Activated CD4-positive, alpha-beta T cell treated with anti-CD3 and anti-CD28 coated beads for 24 hours (primary cell): ENCODE measurements at places on chromosomes 2 and 18.

GRCh38 chr2:60385648-60386047 is 167.8 kb downstream of the BCL11A start:
- DNase-seq, result no peak

- no peak for DNase-seq
These were observed 324.7 kb upstream of the PIK3C3 start for GRCh38 chr18:41630232-41630886.

GRCh38 chr2:28603821-28604220 is 108.0 kb downstream of the PLB1 start:
- DNase-seq, result no peak

DNA sequence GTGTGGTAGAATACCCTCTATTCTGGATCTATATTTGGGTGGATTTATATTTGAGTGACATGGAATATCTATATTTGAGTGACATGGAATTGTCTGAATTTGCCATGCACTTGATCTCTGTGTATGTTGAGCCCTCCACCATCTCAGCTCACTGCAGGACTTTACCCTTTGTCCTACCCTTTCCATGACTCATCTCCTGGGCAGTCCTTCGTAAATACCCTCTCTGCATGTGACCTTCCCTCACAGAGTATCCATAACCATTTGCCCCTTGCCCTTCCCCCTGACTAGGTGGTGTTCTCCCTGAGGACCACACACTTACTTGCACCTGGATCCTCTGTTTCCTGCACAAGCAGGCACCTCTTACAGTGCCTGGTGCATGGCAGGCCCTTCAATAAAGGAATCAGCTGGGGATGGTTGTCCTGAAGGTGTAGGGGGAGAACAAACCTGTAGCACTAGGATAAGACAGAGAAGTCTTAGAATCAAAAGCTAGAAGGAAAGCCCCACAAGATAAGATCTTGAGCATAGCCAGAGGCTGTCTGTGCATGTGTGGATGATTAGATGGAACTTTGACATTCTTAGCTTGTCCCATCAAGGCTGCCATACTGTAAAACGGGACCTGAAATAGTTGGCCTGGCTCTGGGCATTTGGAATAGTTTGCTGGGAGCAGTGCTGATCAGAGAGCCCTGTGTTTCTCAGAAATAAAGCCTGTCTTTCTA is 230.4 kb downstream of the FHOD3 start:
- no peak for DNase-seq

DNA sequence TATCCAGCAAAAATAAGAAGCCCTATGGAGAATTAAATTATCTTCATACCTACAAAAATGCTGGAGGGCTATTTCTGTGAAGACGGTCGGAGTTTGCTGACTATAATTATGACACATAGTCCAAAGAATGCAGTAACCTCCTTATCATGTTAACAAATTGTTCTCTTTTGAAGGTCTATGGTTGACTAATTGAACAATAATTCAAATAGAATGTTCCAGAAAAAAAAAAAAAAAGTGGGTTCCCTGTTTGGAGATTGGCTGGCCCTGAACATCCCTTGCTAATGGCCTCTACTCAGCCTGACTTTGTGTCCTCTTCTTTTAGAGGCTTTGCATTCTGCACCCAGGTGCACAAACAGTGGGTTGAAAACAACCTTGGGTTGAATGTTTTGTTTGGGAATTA is 82.8 kb upstream of the CCBE1 start:
- no peak for DNase-seq

DNA sequence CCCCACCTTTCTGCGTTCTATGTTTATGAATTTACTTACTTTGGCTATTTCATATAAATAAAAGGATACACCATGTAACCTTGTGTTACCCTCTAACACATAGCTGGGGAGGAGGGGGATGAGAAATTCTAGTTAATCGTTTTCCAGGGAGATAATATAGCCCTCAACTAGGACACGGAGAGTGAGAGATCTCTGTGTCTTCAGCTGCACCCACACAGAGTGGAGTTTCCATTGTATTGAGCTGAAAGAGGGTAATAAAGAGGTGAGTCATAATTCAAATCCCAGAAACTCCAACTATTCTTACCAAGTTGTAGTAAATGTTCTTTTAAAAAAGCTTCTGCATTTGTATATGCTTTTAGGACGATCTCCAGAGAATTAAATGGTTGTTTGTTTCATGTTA is 110.1 kb upstream of the SULT1C3 start:
- no peak for DNase-seq

DNA sequence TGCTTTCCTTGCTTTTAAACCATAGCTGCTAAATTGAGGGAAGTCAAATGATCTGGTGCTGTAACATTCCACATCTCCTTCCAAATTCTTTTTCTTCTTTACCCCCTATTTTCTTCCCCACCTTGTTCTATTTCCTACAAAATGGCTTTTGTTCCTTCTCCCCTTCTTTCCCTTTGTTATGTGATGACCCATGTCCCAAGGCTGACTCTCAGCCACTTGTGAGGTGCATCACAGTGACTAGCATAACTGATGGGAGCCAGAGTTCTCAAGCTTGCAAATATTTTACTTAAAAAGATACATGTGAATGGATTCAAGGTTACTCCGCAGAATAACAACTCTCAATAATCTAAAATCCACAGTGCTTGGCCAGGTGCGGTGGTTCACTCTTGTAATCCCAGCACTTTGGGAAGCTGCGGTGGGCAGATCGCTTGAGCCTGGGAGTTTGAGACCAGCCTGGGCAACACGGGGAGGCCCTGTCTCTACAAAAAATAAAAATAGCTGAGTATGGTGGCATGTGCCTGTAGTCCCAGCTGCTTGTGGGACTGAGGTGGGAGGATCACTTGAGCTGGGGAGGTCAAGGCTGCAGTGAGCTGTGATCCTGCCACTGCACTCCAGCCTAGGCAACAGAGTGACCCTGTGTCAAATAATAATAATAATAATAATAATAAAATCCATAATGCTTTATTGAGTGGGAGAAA is 100.1 kb upstream of the CERS6 start:
- no peak for DNase-seq

- DNase-seq, result no peak
These were observed 50.3 kb downstream of the ARHGAP25 start for GRCh38 chr2:68784915-68785314.

DNA sequence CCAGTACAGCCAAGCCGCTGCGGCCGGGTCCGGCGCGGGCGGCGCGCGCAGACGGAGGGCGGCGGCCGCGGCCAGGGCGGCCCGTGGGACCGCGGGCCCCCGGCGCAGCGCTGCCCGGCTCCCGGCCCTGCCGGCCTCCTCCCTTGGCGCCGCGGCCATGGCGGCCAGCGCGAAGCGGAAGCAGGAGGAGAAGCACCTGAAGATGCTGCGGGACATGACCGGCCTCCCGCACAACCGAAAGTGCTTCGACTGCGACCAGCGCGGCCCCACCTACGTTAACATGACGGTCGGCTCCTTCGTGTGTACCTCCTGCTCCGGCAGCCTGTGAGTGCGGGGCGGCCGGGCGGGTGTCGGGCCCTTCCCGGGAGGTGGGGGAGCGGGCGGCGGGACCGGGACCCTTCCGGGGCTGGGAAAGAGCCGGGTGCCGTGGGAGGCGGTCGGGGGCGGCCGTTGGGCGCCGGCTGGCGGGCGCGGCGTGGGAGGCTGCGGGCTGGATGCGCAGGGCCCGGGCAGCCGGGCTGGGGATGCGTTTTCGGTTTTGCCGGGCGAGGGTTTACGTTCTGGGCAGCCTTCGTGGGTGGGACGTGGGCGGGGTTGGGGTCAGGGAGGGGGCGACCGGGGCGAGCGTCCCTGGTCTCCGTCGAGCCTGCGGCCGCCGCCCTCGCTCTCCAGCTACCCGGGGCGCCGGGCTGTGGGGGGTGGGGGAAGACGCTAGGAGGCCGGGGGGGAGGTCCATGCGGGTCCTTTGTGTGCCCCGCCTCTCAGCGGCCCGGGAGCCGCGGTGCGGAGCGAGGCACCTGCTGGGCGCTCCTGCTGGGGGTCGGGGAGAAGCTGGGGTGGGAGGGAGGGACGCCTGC is 537 bp downstream of the AGFG1 start:
- DNase-seq, result no peak

- DNase-seq, result no peak
These were observed 275.5 kb downstream of the KCNJ3 start for GRCh38 chr2:154974041-154974440.

GRCh38 chr2:62539606-62540407 is 33.8 kb upstream of the TMEM17 start:
- no peak for DNase-seq

- DNase-seq, result no peak
These were observed 47.5 kb upstream of the STAM2 start for GRCh38 chr2:152222975-152223637.

DNA sequence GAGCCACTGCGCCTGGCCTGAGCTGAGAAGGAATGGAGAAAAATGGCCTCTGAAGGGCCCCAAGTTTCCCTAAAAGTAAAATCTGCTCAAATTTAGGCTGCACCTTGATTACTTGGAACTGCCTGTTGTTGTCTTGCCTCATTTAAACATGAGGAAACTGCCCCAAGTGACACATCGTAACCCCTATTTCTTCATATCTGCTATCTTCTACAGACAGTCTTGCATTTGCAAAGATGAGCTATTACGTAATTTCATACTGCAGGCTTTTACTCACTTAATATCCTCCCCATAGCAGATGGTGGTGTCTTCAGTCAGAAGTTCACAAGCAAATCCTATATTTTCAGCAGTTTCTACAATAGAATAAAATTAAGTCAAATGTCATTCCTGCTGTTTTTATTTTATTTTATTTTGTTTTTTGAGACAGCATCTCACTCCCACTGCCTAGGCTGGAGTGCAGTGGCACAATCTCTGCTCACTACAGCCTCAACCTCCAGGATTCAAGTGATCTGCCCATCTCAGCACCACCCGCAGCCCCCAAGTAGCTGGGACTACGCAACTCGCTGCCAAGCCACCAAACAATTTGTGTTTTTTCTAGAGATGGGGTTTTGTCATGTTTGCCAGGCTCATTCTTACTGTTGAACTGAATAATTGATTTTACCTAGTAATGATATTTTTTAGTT is 45.3 kb upstream of the NARS1 start:
- DNase-seq, result no peak

DNA sequence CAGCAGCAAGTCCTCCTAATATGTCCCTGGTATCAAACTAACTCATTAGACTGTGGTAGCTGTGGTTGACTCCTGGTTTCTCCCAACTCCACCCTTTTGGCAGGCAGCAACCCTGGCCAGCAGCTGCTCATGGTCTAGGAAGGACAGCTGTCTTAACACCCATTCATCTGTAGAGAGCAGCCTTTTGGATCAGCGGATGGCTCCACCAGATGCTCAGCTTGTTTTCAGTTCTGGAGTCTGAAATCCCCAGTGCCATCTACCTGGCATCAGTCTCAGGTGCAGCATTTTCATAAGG is 100.5 kb downstream of the SPOPL start:
- no peak for DNase-seq

- DNase-seq, result no peak
These were observed 184.9 kb downstream of the RTP5 start for GRCh38 chr2:242054406-242054805.

DNA sequence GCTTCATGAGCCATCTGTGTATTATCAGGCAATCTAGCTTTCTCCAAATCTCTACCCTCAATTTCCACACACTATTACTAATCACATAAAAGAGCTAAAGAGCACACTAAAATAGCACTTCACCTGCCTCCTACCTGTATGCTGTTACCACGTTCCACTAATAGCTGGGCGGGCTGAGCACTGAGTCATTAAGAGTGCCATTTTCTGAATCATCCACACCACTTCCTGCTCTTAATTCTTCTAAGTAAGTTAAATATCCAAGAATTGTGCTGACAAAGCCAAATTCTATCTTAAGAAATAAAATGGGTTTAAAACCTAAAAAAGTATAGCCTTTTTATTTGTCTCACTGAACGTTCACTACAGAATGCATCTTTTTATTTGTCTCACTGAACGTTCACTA is 35.7 kb downstream of the NOL10 start:
- DNase-seq, result peak; percentile 52

DNA sequence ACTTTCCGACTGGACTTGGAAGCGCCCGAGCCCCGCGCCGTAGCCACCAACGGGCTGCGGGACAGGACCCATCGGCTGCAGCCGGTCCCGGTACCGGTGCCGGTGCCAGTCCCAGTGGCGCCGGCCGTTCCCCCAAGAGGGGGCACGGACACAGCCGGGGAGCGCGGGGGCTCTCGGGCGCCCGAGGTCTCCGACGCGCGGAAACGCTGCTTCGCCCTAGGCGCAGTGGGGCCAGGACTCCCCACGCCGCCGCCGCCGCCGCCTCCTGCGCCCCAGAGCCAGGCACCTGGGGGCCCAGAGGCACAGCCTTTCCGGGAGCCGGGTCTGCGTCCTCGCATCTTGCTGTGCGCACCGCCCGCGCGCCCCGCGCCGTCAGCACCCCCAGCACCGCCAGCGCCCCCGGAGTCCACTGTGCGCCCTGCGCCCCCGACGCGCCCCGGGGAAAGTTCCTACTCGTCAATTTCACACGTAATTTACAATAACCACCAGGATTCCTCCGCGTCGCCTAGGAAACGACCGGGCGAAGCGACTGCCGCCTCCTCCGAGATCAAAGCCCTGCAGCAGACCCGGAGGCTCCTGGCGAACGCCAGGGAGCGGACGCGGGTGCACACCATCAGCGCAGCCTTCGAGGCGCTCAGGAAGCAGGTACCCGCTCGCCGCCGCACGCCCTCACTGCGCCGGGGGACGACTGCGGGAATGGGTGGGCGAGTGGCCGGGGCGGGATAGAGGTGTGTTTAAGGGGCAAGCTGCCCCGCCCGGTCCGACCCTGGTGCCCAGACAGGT is 713 bp downstream of the ATOH8 start:
- peak; percentile 17 for DNase-seq

DNA sequence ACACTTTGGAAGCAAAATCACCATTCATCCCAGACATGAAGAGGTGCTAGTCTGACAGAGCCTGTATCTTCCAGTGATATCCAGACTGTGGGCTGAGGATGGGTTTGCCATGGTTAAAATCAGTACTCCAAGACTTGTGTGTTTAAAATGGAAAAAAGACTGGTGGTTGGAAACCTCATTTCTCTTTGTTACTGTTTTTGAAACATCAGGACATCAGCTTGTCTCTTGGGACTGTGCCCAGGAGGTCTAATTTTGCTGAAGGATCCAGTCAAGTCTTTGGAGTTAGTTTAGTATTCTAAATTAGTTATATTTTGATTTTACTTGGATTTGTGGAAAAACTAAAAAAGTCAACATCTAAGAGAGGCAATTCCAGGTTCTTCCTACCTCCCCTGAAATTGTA is 578.4 kb downstream of the PLCL1 start:
- DNase-seq, result no peak

DNA sequence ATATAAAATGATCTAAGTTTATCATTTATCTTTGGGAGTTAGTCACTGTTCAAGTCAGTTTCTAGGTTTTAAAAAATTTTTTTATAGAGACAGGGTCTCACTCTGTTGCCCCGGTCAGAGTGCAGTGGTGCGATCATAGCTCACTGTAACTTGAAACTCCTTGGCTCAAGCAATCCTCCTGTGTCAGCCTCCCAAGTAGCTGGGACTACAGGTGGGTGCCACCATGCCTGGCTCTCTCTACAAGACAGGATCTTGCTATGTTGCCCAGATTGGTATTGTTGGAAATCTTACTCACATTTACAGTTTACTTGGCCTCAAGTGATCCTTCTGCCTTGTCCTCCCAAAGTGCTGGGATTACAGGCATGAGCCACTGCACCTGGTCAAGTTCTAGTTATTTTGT is 74.5 kb downstream of the MIB1 start:
- no peak for DNase-seq

GRCh38 chr2:127228102-127228501 is 8.0 kb upstream of the CYP27C1 start:
- no peak for DNase-seq
